ENCODE measurements at places on chromosomes 6 and 20. TPM values are rescaled to one million over a fixed set of nuclear protein-coding genes. Genes with fewer than 3 reads are reported as not detected.

DNA sequence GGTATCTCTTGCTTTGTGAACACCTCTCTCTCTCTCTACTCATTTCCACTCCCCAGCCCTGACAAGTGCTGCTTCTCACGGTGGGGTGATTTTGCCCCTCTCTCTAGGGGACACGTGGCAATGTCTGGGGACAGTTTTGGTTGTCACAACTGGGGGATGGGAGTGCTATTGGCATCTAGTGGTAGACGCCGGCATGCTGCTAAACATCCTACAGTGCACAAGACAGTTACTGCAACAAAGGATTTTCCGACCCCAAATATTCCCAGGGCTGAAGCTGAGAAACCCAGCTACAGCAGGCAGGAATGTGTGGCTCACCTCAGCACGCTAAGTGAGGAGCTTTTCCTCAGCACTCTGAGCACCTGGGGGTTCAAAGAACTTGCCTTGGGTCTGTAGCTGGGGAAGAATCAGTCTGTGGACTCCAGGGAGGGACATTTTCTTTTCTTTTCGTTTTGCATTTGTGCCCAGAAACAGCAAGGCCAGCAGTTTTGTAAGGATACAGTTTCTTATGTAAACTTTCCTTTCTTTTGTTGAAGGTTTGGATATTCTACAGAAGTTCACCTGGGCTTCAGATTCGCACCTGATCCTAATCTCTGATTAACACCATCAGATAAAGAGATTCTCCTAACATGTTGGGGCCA, 246.9 kb upstream of the ZFP64 start:
- H3K4me3 ChIP-seq: no peak overlapping the region
- H3K4me1 ChIP-seq: no peaks in the 10 kb centered on the region
- DNase-seq: no peak
- H3K27me3 ChIP-seq: no peaks in the 10 kb centered on the region

DNA sequence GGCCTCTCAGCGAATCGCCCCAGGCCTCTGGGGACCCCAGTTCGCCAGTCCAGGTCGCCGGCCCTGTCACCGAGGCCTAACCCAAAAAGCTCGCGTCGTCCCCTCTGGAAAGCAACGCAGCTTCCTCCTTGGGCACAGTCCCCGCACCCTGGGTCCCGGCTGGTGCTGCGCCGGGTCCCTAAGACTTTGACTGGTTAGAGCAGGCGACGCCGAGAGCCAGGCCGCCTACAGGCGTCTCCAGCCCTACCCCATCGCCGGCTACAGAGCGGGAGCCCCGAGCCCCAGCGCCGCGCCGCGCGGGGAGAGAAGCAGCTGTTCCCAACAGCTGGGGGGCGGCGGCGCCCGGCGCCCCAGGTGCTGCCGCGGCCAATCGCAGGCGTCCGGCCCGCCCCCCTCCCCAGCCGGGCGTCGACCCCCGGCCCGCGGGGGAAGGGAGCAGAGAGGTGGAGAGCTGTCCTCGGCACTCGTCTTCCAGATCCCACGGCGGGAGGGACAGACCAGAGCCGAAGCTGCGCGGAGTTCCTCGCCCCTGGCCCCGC, 540 bp upstream of the RBM24 start:
- H3K4me1 ChIP-seq: no peaks in the 10 kb centered on the region
- H3K4me3 ChIP-seq: no peak overlapping the region
- peaks cover 33% of the 10 kb centered on the region for H3K27me3 ChIP-seq
- DNase-seq: no peak
- H3K27ac ChIP-seq: no peak overlapping the region

GRCh38 chr6:106677282-106677681, 47.9 kb downstream of the QRSL1 start:
- no peaks in the 10 kb centered on the region for H3K36me3 ChIP-seq
- DNase-seq: no peak
- no peak overlapping the region for H3K27ac ChIP-seq
- no peaks in the 10 kb centered on the region for H3K27me3 ChIP-seq
- no peak overlapping the region for H3K4me3 ChIP-seq

- H3K27ac ChIP-seq: no peak overlapping the region
- no peak overlapping the region for H3K4me3 ChIP-seq
- no peaks in the 10 kb centered on the region for H3K27me3 ChIP-seq
- no peaks in the 10 kb centered on the region for H3K4me1 ChIP-seq
- H3K36me3 ChIP-seq: no peaks in the 10 kb centered on the region
These were observed 114.2 kb downstream of the SOX4 start for GRCh38 chr6:21707524-21708319.

GRCh38 chr6:137625808-137626207, 131.6 kb upstream of the OLIG3 start:
- H3K4me3 ChIP-seq: no peak overlapping the region
- peaks cover 3% of the 10 kb centered on the region for H3K27me3 ChIP-seq
- H3K4me1 ChIP-seq: no peaks in the 10 kb centered on the region
- no peaks in the 10 kb centered on the region for H3K36me3 ChIP-seq
- DNase-seq: peak; percentile 16

The PI16 gene
- 0.18 TPM for total RNA-seq

DNA sequence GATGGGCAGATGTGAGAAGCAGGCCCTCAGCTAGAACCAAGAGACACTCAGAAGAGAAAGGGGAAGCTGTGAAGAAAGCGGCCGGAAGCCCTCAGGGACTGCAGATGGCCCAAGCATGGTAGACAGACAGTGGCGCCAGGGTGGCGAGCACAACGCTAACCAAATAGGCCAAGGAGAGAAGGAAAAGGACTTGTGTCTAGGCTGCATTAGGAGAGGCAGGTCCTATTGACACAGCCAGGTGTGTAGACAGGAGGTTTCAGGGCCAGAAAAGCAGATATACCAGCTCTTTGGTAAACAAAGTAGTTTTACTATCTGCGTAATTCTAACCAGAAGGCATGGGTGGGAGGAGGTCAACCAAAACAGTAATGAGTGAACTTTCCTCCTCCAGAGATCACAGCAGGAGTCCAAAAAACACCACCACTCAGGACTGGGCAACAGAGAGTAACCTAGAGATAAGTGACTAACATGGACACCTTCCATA, 15.8 kb upstream of the MAP7 start:
- no peak overlapping the region for H3K4me3 ChIP-seq
- H3K27me3 ChIP-seq: no peaks in the 10 kb centered on the region
- H3K36me3 ChIP-seq: peaks cover 26% of the 10 kb centered on the region
- H3K27ac ChIP-seq: peak overlapping the region; percentile 53
